ENCODE measurements at places on chromosomes 6 and 20.

DNA sequence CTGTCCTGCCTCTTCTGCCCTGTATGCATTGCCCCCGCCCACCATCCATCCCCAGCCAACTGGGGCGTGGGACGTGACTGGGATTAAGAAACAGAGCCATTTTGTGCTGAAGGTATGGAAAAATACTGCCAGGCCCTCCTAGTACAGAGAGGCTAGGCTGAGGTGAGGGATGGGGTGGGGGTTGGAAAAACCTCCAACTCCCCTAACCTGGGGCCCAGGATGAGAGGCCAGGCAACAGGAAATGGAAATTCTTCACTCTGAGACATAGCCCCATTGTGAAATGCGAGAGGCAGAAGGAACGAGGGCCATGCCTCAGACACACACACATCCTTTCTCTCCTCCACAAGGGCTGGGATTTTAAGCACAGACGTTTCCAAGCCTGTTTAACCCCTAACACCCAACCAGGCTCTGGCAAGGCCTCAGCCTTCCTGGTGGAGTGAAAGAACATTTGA, 19.9 kb downstream of the KCNK5 start:
- DNase-seq: no peak

DNA sequence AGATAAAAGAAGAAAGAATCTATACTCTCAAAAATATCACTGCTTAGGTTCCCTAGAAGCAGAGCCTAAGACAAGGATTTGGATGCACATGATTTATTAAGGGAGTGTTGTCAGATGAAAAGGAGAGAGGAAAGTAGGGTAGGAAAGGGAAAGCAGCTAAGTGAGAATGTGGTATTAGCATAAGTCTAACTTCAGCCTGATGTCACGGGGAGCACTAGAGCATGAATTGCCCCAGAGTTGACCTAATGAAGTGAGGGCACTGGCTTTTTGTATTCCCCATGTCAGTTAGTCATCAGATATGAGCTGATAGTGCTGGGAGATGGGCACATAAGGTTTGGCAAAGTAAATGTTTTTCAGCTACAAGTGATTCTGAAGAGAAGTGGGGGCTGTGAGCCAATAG, 129.0 kb upstream of the THEMIS start:
- no peak for DNase-seq

- no peak for DNase-seq
These were observed 36.8 kb upstream of the ZBP1 start for GRCh38 chr20:57656821-57657534.

GRCh38 chr6:136791296-136792094, 782 bp downstream of the MAP3K5 start:
- DNase-seq: peak; percentile 37

- no peak for DNase-seq
These were observed 656 bp downstream of the RTEL1 start for GRCh38 chr20:63658749-63659187.

GRCh38 chr6:107877968-107878367, 53.9 kb upstream of the SCML4 start:
- no peak for DNase-seq

DNA sequence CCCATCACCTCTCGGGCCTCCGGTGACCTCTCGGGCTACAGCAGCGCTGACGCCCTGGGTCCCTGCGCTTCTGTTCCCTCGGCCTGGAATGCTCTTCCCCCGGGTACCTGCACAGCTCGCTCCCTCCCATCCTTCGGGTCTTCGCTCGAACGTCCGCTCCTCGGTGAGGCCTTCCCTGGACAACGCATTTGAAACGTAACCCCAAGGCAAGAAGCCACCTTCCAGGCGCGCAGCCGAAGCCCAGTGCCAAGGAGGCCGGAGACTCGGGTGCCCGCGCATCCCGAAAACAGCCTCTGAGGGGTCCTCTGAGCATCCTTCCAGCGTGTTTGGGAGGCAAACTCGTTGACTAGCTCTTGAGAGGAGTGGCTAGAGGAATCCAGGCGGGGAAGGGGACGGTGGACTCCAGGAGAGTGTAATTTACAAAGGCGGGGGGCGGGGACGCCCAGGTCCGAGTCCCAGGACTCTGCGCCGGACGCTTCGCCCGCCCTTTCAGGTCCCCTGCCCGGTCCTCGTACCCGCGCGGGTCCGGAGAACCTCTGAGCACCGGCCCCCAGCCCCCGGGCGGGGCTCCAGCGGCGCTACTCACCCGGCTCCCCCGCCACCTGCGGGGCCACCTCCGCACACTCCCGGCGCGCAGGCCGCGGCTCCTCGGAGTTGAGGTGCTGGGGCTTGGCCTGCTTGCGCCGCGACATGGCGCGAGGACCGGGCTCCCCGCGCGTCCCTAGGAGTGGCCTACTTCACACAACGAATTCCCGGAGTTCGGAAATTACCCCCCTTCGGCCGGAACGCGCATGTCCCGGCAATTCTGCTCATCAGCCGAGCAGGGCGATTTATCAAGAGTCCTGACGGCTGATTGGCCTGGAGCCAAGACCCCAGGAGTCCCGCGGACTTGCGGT, 86.8 kb downstream of the ZFP64 start:
- no peak for DNase-seq

DNA sequence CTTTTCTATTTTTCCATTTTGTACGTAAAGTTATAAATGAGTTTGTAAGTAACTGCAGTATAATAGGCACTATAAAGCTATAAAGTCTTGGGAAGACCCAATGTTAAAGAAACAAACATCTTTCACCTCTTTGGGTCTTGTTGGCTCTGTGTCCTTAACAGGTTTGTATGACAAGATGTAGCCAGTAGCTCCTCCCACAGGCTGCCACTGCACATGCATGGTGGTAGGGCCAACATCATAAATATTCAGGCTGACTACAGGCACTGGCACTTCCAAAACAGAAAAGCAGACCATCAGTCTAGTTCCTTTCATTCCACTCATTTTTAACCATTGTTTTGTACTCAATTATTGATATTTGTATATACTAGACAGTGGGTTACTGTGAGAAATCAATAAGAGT, 59.9 kb downstream of the COL12A1 start:
- DNase-seq: no peak

- no peak for DNase-seq
These were observed 67.5 kb downstream of the MTHFD1L start for GRCh38 chr6:150932996-150933395.

GRCh38 chr6:162336359-162336758, 391.2 kb downstream of the PRKN start:
- DNase-seq: no peak

- DNase-seq: no peak
These were observed 11.2 kb upstream of the TTK start for GRCh38 chr6:79993012-79993910.

DNA sequence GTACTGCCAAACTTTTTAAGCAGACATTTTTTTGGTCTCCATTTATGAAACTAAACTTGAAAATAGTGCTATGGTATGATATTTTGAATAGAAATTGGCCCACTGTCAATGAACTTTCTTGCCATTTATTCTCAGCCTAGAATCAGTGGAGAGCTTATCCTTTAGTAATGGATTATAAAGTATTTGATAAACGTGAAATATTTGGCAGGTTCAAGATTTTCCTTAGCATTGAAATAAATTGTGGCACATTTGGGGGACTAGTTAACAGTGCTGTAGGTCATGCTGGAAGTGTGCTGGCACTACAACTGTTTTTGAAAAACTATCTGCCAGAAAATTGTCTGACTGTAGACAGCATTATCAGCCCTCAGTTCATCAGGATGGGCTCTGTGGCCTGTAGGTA, 2.1 kb downstream of the PRSS35 start:
- no peak for DNase-seq

GRCh38 chr6:132131758-132132157, 180.6 kb upstream of the CCN2 start:
- DNase-seq: no peak

DNA sequence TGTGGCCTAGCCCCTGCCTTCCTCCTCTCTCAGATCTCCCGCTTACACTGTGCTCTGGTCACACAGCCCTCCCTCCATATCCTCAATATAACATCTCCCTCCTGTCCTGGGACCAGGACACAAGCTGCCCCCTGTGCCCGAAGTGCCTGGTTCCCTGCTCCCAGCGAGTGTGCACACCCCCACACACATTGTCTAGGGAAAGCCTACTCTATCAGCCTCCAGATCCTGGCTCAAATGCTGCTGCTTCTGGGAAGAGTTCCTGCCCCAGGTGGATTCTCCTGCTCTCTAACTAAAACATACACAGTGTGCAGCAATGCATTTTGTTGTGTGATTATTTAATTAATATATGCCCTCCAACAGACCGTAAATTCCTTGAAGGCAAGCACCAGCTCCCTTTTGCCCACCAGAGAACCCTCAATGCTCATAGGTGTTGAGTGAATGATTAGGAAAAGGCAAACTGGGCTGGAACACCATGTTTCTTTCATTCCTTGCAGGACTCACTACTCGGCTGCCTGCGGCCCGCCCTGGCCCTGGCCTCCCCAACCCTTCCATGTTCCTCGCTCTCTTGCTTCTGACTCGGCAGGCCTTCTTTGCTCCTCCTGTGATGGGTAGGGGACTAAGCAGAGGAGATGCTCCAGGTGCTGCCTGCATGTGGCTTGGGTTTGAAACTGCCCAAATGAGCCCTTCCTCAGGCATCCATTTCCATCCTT, 194.6 kb downstream of the ZDHHC14 start:
- DNase-seq: no peak

DNA sequence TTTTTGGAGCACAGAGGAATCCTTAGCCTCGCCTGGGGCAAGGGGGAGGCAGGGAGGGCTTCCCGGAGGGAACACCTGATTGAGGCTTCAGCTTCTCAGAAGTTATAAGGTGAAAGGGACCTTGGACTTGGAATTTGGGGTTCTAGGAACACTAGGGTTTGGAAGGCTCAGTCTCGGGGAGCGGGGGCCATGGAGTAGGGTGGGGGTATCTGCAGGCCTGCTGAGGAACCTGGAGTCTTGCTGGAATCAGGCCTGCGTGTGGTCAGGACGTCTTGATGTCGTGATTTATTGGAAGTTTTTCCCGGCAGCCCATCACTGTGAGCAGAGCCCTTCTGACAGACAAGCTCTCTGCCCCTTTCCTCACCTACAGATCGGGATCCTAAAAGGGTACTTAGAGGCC, 50.7 kb downstream of the EFCAB8 start:
- DNase-seq: no peak

DNA sequence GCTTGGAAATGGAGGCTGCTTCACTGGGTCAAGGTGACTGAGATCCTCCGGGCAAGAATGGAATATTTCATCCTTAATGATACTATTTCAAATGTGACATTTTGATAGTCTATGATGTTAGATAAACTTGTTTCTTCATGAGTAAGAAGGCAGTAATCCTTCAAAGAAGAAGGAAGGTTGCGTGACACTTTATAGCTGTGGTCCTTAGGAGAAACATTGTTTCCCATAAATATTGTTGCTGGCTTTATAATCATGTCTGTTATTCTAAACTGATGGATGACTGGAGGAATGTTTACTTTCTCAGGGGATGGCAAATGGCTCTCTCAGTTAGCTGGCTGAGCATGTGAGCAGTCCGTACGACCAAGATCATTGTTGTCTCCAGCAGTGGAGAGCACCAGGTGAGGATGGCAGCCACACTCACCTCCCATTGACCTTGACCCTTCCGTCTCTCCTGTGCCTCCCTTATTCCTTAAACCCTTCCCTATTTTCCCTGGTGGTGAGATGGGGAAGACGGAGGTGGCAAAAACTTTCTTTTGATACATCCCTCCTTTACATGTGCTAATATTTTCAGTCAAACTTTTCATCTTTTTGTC, 171.2 kb upstream of the OLIG3 start:
- DNase-seq: no peak

DNA sequence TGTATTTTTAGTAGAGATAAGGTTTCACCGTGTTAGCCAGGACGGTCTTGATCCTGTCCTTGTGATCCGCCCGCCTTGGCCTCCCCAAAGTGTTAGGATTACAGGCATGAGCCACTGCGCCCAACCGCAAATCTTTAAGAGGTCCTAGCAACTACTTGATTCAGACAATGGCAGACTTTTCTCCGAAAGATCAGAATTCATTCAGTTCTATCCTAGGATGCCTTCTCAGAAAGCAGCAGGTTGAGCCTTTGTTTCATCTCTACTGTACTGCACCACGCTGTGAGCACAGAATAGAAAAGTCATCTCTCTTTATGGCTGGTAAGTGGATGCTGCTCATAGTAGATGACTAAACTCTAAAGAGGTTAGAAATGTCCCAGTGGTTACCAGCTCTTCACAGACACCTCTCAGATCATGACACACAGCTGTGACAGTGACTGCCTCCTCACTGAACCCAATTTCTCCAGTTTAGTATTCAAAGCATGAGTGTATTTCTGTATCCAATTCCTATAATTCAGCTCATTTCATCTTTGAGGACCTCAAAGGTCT, 6.0 kb upstream of the HSF2 start:
- DNase-seq: no peak

GRCh38 chr6:25342802-25343201, 63.6 kb downstream of the CARMIL1 start:
- DNase-seq: no peak

DNA sequence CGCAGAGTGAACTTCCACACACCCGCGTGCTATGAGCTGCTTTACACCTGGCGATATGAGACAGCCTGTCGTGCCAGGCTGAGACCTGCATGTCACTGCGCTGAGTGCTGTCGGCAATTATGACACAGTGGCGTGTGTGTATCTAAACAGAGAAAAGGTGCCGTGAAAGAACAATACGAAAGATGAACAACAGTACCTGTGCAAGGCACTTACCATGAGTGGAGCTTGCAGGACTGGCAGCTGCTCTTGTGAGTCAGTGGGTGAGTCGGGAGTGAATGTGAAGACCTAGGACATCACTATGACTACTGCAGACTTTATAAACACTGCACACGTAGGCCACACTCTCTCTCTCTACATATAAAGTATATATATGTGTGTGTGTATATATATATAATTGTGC, 68.5 kb upstream of the DUSP22 start:
- DNase-seq: no peak

Data from activated T-cell treated with anti-CD3 and anti-CD28 coated beads for 1 hour (primary cell).